ENCODE measurements at places on chromosomes 4 and X.

GRCh38 chrX:65574356-65574755 is 39.8 kb upstream of the LAS1L start:
- DNase-seq: no peak

DNA sequence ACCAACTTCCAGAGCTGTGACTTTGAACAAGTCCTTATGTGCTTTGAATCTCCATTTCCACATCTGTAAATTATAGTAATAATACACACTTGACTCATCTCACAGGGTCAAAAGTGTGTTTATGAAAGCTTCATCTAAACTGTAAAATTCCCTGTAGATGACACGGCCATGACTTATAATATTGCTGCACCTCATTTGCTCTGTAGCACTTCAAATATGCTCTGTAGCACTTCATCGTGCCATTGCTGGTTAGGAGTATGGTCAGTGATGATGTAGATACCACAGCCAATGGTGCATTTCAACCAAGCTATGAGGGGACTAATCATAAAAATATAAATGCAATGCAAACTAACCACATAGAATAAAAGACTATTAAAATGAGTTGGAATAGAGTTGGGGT is 318.6 kb downstream of the ANK2 start:
- no peak for DNase-seq

DNA sequence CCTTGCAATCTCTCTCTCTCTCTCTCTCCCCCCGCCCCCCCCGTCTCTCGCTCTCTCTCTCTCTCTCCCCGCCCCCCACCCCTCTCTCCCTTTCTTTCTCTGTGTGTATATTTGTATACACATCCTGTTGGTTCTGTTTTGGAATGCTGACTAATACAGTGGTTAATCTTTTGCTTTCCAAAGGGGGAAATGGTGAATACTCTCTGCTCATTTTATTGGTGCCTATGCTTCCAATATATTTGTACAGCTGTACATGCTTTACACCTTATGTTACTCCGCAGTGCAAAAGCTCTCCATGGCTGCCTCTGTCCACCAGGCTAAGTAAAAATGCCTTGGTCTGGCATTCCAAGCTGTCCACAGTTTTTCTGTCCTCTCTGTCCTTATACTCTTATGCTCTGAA is 158.8 kb downstream of the RBMX2 start:
- no peak for DNase-seq

GRCh38 chr4:37908488-37909331 is 17.8 kb downstream of the TBC1D1 start:
- DNase-seq: no peak

GRCh38 chrX:101079736-101080270 is 1.1 kb downstream of the TMEM35A start:
- no peak for DNase-seq

DNA sequence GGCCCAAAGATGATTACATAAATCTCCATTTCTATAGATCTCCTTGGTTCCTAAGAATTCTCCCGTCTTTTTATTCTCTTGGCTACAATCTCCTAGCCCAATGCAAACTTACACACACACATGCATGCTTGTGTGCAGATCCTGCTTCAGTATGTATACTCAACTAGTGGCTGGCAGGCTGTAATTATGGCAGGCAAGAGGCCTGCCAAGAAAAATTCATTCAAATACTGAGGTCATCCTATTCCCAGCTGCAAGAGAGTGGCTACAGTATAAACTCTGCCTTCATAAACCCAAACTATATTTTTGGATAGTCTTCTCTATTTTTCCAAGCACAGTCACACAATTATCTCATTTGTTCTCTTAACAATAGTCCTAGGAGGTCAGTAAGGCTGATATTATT is 95.2 kb downstream of the SHROOM4 start:
- no peak for DNase-seq

- DNase-seq: no peak
These were observed 20.0 kb upstream of the RNF128 start for GRCh38 chrX:106706466-106706865.

DNA sequence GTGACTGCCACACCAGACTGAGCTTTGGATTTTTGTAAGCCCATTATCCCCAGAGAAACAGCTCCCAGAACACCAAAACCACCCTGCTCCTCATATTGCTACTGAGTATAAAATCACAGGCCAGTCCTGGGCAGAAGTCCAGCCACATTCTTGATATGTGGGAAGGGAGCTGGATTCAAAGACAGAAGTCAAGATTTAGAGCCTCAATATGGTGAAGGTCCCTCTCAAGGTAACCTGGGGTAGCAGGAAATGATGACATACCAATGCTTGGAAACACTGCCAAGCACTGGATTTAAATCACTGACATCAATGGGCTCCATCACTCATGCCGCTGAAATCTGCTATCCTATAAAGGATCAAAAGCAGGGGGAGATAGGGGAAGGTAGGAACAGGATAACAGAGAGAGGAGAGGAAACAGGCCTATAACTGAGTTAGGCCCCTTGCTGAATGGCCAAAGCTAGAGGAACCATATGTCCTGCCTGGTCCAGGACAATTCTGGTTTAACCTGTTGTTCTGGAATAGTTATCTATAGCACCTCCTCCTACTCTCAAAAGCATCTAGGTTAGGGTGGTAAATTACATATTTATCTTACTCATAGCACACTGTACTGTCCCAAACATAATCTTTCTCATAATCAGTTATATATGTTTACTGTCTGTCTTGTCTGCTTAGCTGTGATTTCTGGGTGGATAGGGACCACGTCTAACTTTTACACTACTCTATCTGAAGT is 83.7 kb upstream of the NHS start:
- DNase-seq: no peak

DNA sequence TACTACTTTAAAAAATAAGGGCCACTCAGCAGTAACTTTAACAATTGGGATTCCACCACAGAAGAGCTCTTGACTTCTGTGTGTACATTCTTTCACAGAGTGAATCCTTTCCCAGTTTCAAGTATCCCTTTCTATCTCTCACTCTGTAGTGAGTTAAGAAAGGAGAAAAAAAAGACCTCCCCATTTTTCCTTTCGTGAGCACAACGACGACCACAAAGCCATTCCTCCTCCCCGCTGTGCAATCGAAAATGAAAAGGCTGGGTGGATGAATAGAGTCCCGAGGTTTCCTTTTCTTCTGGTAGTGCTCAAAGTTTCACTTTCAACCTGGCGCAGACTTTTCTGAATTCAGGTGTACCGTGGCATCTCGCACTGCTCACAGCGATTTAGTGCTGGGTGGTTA is 58.0 kb downstream of the TAB3 start:
- DNase-seq: no peak

GRCh38 chrX:139267851-139268250 is 262.7 kb upstream of the F9 start:
- no peak for DNase-seq

GRCh38 chrX:22395372-22395771 is 122.7 kb downstream of the CBLL2 start:
- no peak for DNase-seq

GRCh38 chr4:138757432-138757831 is 258.1 kb upstream of the NOCT start:
- DNase-seq: no peak

- no peak for DNase-seq
These were observed 120.1 kb downstream of the AFF1 start for GRCh38 chr4:87054900-87055299.

DNA sequence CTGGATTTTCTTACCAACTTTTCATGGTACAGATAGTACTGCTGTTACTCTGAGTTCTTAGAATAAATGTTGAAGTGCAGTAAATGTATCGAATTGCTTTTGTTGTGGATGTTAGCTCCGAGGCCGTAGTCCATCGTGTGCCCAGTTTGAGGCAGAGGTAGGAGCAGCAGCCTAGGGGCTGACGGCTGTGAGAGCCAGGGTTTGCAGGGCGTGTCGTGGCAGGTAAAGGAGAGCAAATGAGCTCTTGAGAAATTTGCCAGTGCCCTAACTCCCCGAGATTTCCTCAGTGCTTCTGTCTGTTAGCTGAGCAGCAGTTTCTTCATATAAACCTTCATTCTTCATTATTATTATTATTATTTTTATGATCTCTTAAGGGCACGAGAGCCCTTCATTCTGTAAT is 21.6 kb downstream of the PRIMPOL start:
- no peak for DNase-seq

DNA sequence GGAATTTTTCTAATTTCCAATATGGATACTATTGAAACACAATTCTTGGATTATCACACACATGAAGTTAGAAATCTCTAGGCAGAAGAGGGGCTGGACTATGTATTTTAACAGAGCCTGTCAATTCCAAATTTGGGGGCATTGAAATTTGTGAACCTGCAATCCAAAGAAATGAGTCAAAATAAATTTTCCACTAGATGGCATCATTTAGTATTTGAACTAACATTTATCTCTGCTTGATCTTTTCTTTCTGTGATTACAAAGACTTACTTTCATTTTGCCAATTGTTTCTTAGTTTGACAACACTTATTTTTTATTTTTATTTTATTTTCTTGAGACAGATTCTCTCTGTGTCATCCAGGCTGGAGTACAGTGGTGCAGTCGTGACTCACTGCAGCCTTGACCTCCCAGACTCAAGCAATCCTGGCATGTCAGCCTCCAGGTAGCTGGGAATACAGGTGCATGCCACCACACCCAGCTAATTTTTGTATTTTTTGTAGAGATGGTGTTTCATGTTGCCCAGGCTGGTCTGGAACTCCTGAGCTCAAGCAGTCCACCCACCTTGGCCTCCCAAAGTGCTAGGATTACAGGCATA is 2.7 kb upstream of the PYURF start:
- peak; percentile 24 for DNase-seq

DNA sequence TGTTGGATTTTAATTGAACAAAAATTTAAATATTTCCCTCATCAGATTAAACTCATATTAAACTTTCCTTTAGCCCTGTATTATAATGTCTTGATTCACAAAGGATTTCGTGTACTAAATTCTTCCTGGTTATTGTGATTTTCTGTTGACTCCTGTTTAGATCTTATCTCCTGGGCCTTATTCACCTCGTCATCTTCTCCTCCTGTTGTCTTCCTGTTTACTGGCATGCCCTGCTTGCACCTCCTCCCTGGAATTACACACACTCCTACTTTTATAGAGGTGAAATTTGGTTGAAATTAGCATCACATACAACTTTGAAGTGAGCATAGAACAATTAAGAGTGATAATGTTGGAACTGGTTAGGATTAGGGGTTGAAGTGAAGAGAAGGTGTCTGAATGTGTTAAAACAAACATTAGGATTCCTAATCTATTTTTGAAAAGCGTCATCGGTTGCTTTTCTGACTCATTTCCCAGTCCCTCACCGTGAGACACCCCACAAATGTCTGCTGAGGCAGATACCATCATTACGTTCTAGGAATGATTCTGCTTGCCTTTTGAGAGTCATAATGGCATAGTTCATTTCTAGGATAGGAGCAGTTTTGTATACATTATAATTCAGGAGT is 32.5 kb downstream of the TLL1 start:
- DNase-seq: no peak

- no peak for DNase-seq
These were observed 7.2 kb upstream of the LNX1 start for GRCh38 chr4:53598483-53598882.

- no peak for DNase-seq
These were observed 8.6 kb upstream of the FHIP1A start for GRCh38 chr4:151400343-151400742.

GRCh38 chr4:18020671-18021469 is 685 bp downstream of the LCORL start:
- peak; percentile 68 for DNase-seq

GRCh38 chrX:119655125-119655524 is 37.8 kb downstream of the SEPTIN6 start:
- no peak for DNase-seq

DNA sequence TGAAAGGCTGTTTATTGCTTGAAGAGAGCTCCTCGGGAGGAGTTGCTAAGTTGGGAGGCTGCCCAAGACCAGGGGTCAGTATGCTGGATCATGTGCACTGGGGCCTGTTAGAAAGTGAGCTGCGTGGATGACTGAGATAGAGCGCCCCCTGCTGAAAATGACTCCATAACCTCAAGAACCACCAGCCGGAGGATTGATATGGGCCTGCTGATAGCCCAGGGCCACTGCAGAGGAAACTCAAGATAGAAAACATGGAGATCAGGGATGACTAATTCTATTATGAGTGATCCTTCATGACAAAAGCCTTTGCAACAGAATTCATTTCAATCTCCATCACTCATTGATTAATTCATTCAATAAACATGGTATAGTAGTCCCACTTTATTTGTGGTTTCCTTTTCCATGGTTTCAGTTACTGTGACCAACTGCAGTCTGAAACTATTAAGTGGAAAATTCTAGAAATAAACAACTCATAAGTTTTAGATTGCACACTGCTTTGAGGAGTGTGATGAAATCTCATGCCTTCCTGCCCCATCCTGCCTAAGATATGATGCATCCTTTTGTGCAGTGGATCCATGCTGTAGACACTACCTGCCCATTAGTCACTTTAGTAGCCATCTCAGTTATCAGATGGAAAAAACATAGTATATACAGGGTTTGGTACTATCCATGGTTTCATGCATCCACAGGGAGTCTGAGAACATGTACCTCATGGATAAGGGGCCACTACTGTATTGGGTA is 126.7 kb upstream of the MBNL3 start:
- peak; percentile 57 for DNase-seq

DNA sequence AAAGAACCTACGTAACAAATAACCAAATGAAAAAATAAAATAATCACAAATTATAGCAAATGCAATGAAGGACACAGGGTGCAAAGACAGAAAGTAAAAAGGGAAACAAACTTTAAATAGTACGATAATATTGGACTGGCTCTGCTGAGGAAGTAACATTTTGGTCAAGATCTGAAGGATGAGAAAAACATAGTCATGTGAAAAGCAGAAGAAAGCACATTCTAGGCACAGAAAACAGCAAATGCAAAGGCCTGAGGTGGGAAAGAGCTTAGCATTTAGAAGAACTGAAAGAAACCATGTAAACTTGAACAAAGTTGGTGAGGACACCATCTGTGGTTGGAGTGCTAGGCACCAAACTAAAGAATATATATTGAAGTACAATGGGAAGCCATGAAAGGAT is 111.2 kb downstream of the PPP3CA start:
- peak; percentile 14 for DNase-seq

- peak; percentile 10 for DNase-seq
These were observed 654 bp downstream of the ATOH1 start for GRCh38 chr4:93828995-93829819.

GRCh38 chrX:101605146-101605545 is 12.7 kb downstream of the ARMCX6 start:
- no peak for DNase-seq

- DNase-seq: no peak
These were observed 300.5 kb upstream of the LCORL start for GRCh38 chr4:18321956-18322530.

DNA sequence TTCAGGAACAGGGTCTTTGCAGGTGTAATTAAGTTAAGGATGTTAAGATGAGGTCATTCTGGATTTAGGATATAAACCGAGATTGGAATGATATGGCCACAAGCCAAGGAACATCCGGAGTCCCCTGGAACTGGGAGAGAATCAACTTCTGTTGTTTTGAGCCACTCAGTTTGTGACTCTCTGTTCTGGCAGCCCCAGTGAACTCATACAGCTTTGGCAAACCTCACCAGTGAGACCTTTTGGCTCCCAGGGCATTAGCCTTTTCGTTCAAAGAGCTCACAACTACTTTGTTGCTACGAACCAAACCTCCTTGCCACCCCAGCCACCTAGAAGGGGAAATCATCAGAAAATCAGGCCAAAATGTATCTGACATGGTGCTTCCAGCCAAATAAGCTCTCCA is 80.4 kb downstream of the MTMR1 start:
- no peak for DNase-seq

- DNase-seq: no peak
These were observed 519.5 kb downstream of the FGF13 start for GRCh38 chrX:138191998-138192397.

GRCh38 chrX:9171841-9172463 is 138.0 kb upstream of the FAM9B start:
- no peak for DNase-seq

- DNase-seq: no peak
These were observed 3.1 kb downstream of the SMS start for GRCh38 chrX:21943460-21944135.
